ENCODE measurements at places on chromosomes 13 and 19.

DNA sequence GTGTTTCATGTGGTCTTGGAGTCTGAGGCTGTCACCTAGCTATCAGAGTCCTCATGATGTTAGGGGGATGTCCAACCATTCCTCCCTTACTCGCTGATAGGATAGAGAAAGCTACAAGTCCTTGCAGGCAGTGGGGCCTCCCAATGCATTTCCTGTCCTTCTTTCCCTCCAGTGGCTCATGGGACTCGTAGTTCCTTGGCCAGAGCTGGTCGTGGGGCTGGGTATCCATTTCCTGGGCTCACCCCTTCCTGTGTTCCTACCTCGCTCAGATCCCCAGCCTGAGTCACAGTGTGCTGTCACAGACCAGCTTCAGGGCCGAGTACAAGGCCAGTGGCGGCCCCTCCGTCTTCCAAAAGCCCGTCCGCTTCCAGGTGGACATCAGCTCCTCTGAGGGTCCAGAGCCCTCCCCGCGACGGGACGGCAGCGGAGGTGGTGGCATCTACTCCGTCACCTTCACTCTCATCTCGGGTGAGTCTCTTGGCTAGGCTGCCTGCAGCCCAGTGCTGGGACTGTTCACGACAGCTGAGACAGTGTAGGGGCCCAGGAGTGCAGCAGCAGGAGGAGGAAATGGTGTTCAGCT is 19.1 kb downstream of the TMEM150B start:
- DNase-seq: no peak

GRCh38 chr13:44021422-44021821 is 141.7 kb downstream of the LACC1 start:
- no peak for DNase-seq

DNA sequence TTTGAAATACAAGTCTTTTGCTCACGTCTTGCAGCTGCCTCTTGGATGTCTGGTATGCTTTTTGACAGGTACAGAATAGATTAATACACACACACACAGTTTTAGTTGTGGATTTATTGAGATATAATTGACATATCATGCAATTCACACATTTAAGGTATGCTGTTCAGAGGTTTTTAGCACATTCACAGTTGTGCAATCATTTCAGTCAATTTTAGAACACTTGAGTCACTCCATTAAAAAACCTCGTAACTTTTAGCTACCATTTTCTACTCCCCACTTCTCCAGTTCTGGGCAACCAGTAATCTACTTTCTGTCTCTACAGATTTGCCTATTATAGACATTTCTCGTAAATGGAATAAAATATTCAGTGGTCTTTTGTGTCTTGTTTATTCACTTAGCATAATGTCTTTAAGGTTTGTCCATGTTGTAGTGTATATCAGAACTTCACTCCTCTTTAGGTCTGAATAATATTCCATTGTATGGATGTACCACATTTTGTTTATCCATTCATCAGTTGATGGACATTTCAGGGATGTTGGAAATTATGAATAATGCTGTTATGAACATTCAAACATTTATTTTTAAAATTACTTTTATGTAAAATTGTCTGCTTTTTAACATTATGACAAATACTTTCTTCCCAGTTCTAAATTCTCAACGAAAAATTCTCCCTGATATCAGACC is 2.5 kb upstream of the ZMYM2 start:
- no peak for DNase-seq

- no peak for DNase-seq
Observed at GRCh38 chr19:7304200-7304599, 10.0 kb upstream of the INSR start.

DNA sequence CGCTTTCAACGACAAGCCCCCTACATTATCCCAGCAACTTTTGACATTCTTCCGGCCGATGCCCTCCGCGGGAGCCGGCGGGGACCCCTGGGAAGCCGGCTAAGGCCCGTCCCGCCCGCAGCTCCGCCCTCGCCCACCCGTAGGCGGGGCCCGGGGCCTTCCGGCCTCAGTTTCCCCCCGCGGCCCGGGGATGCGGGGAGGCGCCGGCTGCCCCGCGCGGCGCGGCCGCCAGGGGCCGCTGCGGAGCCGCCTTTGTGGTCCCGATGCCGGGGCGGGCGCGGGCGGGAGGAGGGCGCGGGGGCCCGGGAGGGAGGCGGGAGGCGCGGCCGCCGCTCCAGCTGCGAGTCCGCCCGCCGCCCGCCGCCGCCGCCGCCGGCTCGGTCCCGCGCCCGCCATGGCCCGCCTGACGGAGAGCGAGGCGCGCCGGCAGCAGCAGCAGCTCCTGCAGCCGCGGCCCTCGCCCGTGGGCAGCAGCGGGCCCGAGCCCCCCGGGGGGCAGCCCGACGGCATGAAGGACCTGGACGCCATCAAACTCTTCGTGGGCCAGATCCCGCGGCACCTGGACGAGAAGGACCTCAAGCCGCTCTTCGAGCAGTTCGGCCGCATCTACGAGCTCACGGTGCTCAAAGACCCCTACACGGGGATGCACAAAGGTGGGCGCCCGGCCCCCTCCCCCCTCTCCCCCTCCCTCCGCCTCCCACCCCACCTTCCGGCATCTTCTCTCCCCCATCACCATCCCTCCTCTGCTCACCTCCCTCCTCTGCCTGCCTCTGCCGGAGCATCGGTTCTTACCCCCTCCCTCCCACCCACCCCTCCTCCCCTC is at the start of gene CELF5:
CELF5 (plus strand) TSS at position 316 of the 823 bp plus-strand sequence; CDS start at position 395, 79 bp downstream.
- DNase-seq: no peak

GRCh38 chr19:40219721-40220276 is 1.6 kb upstream of the TTC9B start:
- DNase-seq: no peak

GRCh38 chr19:15195371-15196334 is 5.1 kb downstream of the NOTCH3 start:
- DNase-seq: no peak

DNA sequence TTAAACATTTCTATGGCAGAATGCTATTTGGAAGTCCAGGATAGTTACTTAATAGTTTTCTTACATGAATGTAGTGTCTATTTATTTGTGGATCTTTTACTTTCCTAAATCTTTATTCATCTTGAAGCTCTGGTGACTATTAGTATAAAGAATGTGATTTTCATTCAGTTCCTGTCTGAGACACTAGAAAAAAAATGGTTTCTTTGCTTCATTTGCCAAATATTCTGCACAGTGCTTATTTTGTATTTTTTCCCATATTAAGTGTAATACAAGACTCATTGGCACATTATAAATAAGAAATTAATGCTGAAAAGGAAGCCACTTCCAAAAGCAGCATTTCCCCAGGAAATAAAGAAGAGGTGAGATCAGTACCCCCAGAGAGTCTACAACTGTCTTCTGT is 109.8 kb downstream of the POSTN start:
- DNase-seq: no peak

DNA sequence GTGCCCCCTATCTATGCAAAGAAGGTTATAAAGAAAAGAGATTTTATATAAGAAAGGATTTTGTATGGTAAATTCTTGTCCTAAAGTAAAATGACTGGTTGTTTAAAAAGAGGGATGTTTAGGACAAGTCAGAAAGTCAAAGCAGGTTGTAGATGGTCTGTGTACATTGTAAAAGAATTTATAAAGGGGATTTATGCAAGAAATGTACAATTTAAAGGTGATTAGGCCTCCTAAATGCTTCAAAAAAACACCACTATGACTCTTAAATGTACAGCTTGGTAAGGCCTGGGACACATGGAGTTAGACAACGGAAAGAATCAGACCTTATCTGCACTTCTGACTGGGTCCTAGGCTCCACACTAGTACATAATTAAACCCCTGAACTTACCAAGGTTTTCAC is 19.3 kb upstream of the C13orf42 start:
- DNase-seq: no peak

DNA sequence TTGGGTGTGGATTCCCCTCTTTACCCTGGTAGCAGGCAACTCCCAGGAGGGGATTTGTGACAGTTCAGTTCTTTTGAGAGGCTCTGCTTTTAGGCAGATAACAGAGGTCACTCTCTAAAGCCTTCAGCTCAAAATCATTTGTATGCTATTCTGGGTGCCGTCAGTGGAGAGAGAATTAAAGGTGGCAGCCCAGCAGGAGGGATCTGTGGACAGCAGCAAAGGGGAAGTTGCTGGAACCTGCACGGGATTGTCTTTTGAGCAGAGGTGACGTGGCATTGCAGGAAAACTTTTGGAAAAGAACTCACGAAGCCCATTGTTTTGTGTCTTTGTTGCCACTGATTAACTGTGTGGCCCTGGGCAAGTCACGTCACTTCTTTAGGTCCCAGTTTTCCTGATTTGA is 62.4 kb upstream of the C1QTNF9 start:
- no peak for DNase-seq

- DNase-seq: no peak
Observed at GRCh38 chr19:19520989-19521388, 5.0 kb downstream of the NDUFA13 start.

DNA sequence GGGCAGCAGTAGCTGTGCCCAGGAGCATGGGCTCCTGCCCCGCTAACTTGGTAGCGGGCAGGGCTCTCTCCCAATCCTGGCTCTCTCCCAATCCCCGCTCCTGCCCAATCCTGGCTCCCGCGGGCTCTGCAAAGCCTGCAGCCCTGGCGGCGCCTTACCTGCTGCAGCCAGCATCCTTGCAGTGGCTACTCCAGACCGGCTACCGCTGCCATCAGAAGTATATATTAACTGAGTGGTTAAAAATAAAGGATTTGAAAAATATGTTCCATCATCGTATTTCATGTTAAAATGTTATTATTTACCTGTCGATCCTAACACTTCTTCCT is 698.2 kb downstream of the SLITRK1 start:
- DNase-seq: no peak

DNA sequence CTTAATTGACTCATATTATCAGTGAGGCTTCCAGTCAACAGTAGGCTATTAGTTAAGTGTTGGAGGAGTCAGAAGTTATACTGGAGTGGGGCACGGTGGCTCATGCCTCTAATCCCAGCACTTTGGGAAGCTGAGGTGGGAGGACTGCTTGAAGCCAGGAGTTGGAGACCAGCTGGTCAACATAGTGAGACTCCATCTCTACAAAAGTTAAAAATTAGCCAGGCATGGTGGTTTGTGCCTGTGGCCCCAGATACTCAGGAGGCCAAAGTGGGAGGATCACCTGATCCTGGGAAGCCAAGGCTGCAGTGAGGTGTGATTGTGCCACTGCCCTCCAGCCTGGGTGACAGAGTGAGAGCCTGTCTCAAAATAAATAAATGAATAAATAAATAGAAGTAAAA is 53.2 kb downstream of the COMP start:
- DNase-seq: no peak

DNA sequence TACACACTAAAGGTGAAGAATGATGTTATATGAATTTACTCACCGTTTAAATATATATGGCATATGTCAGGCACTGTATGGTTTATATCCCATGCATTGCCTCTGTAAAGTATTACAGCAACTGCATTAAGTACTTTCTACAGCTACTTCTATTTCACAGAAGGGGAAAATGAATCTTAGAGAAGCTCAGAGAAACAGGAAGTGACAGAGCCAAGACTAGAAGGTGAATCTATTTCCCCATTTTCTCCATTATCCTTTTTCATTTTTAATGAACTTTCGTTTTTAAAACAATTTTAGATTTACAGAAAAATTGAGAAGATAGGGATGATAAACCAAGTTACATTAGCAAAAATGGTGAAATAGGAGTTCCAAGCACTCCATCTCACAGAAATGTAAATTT is 863.3 kb downstream of the UQCRFS1 start:
- DNase-seq: no peak

DNA sequence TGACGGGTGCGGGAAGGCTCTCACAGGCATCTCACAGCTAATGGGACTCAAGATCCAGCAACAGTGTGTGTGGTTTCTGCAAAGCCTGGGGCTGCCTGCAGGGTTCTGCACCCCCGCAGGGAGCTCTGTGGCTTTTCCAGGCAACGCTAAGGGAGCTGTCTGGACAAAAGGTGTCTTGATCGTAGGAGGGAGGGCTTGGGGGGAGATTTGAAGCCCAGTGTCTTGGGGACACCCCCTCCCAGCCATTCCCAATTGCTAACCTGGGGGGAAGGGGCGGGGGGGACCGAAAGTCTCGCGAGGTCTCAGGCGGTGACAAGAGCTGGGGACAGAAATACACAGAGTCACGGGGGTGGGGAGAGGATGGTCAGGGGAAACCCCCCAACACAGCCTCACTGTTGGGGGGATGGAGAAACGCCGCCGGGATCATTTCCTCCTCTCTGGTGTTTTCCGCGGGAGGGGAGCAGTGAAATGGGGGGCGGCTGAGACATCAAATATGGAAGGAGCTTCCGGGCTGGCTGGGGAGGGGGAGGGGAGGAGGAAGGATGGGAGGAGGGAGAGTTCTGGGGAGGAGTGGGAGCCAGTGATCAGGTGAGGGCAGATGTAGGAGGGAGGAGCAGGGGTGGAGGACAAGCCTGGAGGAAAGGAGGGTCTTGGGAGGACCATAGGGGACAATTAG is 13.3 kb downstream of the KCNC3 start:
- no peak for DNase-seq

DNA sequence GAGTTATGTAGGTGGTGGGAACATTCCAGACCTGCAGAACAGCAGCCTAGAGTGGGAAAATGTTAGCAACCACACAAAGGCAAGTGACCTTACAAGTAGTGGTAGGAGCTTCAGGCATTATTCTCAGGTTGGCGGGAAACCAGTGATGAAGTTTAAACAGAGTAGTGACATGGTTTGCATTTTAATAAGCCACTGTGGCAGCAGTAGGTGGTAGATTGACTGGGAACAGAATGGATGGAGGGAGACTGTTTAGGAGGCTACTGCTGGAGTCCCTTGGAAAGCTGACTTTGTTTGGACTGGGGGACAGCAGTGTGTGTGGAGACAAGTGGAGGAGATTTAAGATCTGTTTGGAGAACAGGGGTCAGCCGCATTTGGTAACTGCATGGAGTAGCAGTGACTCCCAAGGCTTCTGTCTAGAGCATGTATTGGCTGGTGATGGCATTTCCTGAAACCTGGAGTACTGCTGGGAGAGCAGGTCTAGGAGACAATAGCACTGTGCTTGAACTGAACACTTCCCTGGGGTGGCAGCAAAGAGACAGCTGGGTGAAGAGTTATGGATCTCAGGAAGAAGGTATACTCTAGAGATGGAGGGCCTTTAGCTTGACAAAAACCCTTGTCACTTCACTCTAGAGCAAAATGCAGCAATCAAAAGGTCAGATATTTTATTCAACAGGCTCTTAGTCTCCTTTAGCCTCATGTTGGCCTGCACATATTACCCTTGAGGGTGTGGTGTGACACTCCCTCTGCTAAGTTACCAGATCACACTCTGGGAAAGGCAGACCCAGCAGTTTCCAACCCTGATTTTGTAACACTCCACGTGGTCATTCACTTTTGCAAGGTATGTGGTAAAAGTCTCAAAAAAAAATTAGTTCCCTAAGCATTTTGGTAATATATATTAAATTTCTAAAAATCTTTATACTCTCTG is 70.3 kb downstream of the DHRS12 start:
- DNase-seq: no peak

DNA sequence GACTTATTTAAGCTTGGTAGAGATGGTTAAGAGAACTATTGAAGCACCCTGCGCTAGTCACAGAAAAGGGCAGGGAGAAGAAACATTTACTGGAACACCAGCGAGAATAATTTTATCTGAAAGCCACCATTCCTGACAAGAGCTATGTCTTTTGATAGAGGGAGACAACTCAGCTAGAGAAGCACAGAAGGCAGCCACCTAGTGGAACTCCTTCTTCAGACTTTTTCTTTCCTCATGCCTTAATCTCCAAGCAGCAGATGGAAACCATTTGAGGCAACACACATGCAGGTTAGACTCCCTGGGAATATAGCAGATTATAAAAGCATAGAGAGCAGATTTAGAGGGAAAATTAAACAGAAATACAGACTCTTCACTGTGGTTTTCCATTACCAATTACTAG is 813.4 kb downstream of the SLITRK6 start:
- DNase-seq: no peak

- DNase-seq: no peak
Observed at GRCh38 chr13:106858903-106859532, 291.1 kb upstream of the ARGLU1 start.

- DNase-seq: no peak
Observed at GRCh38 chr13:97967948-97968347, 14.5 kb downstream of the IPO5 start.

Data from cerebellar nuclear complex (tissue), 1 donor.